HT1080 (cell line): ENCODE measurements at places on chromosomes 5 and 9.

DNA sequence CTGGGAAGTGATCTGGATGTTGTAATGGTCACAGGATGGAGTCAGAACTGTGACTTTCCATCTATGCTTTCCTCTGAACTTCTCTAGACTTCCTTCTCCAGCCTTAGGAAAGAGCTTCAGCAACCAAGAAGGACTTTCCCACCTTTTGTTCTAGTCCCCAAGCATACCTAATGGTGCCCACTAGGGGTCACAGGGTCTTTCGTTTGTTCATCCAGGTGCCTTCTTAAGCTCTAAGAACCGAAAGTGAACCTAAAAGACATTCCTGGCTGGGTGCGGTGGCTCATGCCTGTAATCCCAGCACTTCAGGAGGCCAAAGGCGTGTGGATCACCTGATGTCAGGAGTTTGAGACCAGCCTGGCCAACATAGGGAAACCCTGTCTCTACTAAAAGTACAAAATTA, 1.8 kb upstream of the WNT8A start:
- no peak for DNase-seq

GRCh38 chr5:14650052-14650451, 14.5 kb upstream of the OTULIN start:
- no peak for DNase-seq

DNA sequence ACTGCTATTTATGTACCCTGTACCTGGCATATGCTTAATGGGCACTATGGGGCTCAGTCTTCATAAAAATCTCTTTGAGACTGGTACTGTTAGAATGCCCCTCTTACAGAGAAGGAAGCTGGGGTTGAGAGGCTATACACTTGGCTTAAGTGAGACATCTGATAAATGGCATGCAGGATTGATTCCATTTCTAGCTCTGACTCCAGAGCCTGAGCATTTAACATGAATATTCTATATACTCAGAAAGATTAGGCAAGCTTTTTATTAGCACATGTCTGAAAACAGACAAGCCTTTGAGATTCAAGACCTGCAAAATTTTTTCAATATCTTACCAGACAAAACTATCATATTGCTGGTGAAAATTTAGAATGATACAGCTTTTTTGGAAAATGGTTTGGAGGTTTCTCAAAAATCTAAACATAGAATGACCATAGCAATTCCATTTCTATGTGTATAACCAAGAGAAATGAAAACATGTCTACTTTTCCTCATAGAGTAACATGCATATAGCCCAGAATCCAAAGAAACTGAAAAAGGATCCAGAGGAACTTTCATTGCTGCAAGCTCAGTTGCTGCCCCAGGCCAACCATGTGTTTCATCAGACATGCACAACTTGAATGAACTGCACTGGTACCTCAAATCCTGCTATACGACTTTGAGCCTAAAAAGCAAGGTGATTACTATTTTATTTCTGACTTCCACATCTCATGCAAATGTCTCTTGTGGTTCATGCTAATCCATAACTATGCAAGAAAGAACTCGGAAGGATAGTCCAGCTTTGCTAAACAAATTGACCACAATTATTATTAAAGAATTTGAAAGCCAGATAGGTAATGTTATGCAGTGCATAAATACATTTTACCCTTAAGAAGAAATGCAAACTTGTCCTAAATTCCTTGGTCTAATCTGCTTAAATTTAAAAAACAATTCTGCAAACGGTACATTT, 389.0 kb upstream of the GRIA1 start:
- no peak for DNase-seq

GRCh38 chr5:122736086-122736845, 38.6 kb upstream of the SNX2 start:
- no peak for DNase-seq

GRCh38 chr5:90691533-90691932, 132.9 kb downstream of the ADGRV1 start:
- DNase-seq = no peak
